ENCODE measurements at places on chromosomes 13 and 19.

DNA sequence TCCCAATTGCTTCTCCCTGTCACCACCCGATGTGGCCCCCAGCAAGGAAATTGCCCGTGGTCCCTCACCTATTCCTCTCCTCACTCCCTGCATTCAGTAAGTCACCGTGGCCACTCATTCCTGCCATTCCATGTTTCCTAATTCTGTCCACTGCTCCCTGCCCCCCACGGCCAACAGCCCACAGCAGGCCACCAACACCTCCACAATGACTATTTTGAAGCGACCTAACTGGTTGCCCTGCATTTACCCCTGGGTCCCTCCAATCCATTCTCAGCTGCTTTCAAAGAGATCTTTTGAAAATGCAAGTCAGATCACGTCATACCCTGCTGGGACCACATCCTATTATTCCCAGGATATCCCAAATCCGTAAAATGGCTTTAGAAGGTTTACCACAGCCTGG is 210.4 kb downstream of the DCLK1 start:
- DNase-seq: no peak

DNA sequence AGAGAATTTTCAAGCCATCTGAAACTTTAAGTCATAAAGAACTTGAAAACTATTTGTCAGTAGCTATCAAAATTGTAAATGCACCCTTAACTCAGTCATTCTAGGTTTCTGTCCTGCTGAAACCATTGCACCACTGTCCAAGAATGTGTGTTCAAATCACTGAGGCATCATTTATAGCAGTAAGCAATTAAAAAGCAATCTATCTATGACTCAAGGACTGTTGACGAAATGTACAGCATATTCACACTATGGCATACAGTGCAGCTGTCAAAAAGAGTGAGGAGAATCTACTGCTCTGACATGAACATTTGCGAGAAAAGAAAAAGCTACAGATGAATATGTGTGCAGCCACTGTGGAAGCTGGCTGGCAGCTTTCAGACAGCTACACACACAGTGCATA is 71.2 kb downstream of the ING1 start:
- DNase-seq: no peak

DNA sequence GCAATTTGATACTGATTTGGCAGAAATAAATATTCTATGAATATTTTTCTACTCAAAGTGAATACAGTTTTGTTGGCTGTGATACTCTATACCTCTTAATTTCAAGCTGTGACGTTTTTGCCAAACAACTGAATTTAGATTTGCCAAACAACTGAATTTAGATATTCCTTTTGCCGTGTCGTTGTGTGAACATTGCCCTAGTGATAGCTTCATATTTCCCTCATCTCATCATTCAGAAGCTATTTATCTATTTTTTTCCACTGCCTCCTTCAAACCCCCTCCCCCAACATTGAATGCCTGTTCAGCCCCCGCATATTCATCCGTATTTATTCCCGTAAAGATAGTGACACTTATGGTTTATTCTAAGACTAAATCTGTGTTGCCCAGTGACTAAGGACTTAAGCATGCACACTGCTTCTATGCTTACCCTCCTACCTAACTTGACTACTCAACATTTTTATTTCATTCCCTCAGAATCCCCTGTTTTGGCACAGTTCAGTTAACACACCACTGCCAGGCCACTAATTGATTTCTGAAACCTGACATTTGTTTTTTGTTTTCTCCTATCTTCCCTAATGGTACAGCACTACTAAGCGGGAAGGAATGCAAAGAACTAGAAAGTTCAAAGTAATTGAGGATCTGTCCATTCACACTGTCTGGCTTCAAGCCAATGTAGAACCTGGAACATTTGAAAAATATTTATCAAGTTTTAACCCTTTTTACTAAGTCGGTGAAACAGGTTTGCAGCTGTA is 2.8 kb upstream of the KLF5 start:
- DNase-seq: no peak

- no peak for DNase-seq
These were observed 1573.3 kb downstream of the PCDH9 start for GRCh38 chr13:65656740-65657329.

DNA sequence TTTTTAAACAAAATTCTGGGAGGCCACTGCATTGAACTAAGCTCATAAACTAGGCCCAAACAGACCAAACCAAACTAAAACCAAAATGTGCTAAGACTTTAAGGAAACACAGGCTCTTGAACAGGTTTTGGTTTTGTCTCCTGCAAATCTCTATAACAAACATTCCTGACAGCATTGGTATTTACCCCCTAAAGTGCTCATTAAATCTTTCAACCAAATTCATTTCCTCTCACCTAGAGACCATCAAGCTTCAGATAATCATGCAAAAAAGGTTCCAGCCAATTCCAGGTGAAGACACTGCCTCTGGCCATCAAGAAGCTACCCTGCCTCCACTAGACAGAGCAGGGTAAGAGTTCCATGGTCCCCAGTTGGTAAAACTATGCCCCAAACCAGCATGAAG is 951.2 kb upstream of the MIR17HG start:
- DNase-seq: no peak

DNA sequence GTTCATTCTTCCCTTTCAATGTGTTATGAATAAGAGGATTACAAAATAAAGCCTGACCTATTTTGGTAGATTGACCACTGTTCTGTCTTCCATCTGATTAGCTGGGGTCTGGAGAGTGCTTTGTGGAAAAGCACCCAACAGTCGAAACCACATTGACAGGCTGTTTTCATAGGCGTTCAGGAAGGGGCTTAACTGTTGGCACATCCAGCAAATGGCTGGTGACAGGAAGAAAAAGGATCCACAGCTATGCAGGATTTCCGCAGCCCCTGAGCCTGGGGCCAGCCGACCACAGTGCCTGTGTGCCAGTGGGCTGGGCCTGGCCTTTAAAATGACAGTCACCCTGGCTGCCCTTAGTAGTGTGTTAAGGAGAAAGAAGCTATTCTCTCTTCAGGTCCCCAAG is 113.3 kb downstream of the SIPA1L3 start:
- no peak for DNase-seq

GRCh38 chr19:27993619-27994570 is 1219.1 kb downstream of the UQCRFS1 start:
- DNase-seq: no peak

DNA sequence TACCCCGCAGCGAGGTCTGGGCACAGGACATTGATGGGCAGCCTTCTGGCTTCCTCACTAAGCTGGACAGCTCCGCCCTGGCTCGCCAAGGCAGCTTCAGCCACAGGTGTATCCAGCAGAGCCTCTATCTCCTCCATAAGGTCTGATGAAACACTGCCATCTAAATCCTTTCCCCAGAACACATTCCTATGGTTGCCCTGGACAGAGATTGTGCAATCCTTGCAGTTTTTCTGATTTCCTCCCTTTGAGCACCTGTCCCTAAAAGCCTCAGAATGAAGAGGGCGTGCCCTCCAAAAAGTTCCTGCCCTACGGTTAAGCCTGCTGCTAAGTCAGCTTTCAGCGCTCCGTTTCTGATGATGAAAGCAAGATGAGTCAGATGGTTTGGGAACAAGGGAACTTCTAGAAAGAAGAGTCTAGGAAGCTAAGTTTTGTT is 21.0 kb downstream of the CLEC4M start:
- no peak for DNase-seq

DNA sequence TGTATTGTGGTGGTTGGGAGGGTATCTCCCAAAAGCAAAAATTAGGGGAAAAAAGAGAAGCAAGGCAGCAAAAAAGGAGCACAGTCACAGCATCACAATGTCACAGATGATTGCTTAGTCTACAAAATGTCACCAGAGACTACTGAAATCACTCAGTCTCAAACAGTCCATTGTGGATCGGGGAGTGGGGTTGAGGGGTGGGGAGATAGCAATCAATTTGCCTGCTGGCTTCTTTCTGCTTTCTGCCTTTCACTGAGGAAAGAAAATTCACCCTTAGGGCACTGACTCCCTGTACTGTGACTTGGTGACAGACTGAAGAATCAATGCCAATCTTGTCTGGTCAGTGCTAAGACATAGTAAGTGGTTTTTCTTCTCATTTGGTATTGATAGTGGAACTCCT is 2127.1 kb upstream of the PCDH20 start:
- DNase-seq: no peak

- no peak for DNase-seq
These were observed 515.4 kb downstream of the DCT start for GRCh38 chr13:93964146-93964512.

DNA sequence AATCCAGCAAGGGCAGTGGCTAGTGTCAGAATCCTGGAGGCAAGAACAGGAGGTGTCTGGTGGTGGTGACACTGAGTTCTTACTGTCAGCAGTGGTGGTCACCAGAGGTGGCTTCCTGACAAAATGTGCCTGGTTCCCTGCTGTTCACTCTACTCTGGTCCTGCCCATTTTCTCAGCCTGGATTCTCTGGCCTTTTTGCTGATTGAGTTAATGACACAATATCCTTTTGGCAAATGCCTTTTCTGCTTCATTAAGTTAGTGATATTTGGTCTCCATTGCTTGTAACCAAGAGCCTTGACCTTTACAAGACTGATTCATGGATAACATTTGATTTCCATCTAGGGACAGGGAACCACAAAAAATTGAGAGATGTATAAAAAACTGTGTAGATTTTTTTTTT is 51.1 kb downstream of the RFC3 start:
- DNase-seq: no peak

DNA sequence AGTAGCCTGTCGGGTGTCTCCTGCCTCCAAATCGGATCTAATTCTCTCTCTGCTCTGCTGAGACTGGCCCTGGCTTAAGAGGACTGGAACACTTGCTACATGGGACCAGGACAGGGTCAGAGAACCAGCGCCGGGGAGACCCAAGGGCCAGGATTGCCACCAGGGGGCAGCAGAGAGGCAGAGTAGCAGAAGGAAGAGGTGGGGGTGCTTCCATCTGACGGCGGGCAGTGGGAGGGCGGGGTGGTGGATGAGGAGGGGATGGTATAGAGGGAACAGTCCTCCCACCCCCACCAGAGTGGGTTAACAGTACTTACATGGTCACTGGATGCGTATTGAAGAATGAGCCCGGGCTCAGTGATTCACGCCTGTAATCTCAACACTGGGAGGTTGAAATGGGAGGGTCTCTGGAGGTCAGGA is 11.9 kb downstream of the SELENOW start:
- DNase-seq: peak; percentile 77

DNA sequence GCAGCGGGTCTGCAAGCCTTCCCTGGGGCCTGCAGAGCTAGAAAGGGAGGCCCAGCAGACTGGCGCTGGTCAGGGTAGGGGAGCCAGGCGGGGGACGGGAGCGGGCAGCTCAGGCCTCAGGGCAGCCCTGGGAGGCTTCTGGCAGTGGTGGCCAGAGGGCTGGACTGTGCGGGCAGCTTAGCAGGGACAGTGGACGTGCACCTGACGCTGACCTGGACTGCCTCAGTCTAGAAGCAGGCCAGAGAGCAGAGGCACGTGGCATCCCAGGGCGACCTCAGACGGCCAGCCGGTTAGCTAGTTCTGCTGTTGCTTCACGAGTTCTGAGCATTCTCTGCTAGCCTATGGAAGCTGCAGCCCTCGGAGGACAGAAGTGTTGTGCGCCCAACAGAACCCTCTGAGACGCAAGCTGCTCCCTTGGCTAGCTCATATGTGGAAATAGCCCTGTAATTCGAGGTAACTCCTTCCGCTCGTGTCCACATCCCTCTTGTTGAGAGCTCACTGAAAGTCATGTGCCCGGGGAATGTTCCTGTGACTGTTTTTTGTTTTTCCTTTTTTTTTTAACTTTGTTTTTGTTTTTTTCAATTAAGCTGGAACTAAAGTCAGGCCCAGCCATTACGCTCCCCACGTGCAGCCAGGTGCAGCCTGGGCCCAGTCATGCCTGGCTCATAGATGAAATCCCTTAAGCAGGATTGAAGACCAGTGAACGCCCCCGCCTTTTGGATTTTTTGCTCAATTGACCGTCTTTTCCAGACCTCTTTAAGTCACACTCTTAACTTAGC is 1.9 kb upstream of the FAM174C start:
- DNase-seq: no peak

DNA sequence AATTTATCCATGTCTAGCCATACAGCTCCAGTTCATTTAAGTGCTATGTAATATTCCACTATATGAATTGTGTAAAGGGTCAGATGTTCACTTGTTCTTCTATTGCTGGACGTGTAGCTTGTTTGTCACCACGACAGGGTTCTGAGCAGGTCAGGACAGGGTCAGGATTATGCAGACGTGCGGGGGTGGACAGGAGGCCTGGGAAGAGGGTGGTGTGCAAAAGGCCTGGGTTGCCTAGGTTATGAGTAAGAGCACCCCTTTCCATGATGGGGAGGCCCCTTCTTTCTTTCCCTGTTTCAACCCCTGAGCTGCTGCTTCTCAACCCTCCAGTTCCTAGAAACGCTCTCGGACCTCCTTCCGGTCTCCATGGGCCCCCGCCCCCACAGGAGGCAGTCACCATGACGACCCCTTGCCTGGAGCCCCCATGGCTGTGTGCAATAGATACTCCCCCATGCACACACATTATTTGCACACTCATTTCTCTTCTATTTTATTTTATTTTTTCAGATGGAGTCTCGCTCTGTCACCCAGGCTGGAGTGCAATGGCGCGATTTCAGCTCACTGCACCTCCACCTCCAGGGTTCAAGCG is 2.0 kb downstream of the EXOC3L2 start:
- DNase-seq: no peak

DNA sequence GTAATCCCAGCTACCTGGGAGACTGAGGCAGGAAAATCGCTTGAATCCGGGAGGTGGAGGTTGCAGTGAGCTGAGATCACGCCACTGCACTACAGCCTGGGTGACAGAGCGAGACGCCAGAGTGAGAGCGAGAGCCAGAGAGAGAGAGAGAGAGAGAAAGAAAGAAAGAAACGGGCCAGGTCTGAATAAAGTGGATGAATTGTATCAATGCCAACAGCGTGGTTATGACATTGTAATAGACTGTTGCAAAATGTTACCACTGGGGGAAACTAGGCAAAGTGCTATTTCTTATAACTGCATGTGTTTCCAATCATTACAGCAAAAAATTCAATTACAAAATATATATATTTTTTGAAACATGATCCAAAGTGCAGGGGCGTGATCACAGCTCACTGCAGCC is 11.8 kb upstream of the BTBD2 start:
- DNase-seq: no peak

DNA sequence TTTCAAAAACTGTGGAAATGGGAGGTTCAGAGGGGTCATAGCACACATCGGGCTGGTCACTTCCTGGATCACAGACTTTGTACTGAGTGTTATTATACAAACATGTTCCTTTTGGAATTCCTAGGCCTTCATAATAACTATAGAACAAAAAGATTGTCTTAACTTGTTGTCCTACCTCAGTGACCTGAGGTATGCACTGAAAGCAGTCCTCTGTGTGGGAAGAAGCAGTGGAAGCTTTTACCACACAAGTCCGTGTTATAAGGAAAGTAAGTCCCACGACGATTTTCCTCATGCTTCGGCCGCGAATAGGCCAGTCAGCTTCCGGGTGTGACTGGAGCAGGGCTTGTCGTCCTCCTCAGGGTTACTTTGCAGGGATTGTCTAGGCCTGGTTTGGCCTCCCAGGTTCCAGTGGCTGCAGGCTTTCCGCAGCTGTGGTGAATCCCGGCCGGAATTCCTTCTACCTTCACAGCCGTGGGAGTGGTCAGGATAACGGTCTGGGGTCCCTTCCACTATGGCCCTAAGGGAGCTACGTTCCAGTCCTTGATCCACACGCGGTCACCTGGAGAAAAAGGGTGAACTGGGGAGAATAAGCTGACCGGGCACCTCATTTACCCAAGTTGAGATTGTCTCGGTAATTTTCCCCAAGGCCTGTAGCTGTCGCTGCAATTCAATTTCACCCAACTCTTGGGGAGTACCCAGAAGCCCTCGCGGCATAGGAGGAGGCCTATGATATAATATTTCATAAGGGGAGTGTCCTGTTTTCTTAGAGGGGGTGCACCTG is 16.0 kb downstream of the NAPSA start:
- DNase-seq: no peak

Data from activated T-cell treated with anti-CD3 and anti-CD28 coated beads for 24 hours (primary cell).